ENCODE measurements at places on chromosomes 12 and 14. TPM values are rescaled to one million over a fixed set of nuclear protein-coding genes. Genes with fewer than 3 reads are reported as not detected.

Gene HOXC6
- polyA plus RNA-seq, result 36.6 TPM

Gene KRT79
- not detected for polyA plus RNA-seq

Gene LRRK2
- polyA plus RNA-seq, result 28.5 TPM

Gene DENND5B
- 34.2 TPM for polyA plus RNA-seq

Gene RND1
- polyA plus RNA-seq, result 2.8 TPM

Gene MYH6
- polyA plus RNA-seq, result 0.20 TPM

Gene KIAA0586
- polyA plus RNA-seq, result 24.3 TPM

GRCh38 chr14:22821193-22822015 lies 6.2 kb upstream of the SLC7A7 start:
- no peak for DNase-seq

GRCh38 chr12:42779186-42779859 lies 189.8 kb upstream of the PRICKLE1 start:
- DNase-seq, result no peak

DNA sequence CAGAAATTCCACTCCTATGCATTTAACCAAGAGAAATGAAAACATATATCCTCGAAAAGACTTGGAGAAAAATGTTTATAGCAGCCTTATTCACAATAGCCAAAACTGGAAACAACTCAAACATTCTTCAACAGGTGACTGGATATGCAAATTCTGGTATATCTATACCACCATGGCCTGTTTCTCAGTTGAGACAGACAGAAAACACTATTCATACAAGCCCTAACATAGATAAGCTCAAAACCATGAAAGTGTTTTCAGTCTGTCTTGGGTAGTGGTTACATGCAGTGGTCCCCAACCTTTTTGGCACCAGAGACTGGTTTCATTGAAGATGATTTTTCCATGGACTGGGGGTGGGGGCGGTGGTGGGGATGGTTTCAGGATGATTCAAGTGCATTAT lies 83.8 kb downstream of the SRGAP1 start:
- DNase-seq, result no peak

DNA sequence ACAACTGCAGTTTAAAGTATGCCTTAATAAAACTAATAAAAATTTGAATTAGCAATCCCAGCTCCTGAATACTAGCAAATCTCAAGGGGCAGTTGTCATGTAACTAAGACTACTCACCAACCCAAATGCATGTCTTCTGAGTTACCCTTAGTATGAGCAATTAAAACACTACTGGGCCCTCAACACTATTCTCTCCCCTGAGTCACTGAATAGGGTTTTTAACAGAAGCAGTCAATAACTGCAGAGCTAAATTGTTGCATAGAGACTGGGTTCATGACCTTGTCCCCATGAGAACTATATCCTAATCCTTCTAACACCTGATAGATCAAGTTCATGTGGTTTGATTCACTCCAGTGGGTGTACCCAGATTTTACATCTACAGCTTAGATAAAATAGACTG lies 38.8 kb downstream of the MDM1 start:
- no peak for DNase-seq

DNA sequence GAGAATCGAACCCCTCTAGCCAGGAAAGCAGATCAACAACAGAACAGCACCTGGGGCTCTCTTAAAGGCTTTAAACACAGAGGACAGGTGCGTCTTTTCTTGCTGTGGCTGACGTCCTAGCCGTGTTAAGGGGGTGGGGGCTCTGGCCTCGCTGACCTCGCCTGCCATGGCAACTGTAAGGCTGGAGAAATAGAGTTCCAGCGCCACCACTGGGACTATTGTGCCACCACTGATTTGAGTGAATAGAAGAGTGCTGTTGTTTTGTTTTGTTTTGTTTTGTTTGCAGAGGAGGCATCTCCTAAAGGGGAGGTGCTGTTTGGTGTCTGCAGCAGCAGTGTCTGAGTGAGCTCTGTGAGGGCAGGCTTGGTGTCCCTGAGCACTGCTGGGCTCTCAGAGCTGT lies 34.2 kb upstream of the PRMT8 start:
- no peak for DNase-seq

GRCh38 chr12:89523843-89524540 lies 604 bp downstream of the GALNT4 start:
- no peak for DNase-seq

DNA sequence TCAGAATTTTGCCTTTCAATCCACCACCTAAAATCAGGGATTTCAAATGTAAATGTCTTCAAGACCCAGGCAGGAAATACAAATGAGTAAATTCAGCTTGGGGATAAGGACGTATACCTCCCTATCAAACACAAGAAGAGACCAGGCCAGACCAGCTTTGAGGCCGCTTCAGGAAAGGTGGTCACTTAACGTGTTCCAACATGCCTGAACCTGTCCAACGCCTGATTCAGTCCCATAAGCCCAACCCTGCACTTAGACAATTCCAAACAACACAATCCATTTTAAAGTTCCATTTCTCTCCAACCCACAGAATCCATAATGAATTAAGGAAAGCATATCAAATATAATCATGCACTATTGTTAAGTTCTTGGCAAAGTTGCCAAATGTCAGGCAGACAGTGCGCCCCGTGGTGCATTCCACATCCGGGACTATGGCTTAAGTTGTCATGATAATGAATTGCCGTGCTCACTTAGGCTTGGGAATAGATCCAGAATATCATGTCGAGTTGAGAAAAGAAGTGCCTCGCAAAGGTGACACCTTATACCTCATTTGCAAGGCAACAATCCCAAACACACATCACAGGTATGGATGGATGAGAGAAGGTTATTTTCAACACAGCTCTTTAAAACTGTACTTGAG lies 35.5 kb downstream of the CCDC60 start:
- DNase-seq, result no peak

GRCh38 chr12:132196038-132196872 lies 52.0 kb downstream of the NOC4L start:
- no peak for DNase-seq

DNA sequence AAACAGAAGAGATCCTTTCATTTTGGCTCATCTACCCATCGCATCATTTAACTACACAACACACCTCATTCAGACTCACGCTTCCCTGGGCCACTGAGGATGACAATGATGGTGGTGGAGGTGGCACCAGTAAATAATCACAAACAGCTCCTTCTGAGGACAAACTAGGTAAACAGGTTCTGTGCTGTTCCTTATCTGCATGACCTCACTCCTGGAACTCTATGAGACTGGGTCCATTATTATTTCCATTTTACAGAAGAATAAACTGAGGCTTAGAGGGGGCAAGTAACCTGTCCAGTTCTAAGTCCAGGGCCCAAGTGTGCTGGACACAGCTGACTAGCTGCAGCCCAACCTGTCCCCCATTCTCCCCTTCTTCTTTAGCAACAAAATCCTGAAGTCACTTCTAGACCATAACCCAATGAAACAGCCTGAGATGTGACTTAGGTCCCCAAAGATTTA lies 50.4 kb downstream of the ITPK1 start:
- DNase-seq, result no peak

DNA sequence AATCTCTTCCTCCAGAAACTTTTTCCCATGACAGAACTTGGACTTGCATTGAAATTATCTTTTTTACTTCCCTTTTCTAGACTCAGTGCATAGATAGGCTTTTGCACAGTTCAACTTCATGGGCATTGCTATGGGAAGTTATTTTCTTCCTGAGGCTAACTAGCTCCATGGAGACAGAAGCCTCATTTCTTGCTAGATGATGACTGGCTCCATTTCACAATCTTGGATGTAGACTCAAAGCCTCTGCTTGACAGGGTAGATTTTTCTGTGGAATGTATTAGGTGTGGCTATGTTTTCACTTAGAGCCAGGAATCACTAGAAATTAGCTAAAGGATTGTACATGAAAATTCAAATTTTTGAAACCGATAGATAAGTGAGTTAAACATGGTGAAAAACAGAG lies 884.1 kb upstream of the MGAT4C start:
- DNase-seq, result no peak

DNA sequence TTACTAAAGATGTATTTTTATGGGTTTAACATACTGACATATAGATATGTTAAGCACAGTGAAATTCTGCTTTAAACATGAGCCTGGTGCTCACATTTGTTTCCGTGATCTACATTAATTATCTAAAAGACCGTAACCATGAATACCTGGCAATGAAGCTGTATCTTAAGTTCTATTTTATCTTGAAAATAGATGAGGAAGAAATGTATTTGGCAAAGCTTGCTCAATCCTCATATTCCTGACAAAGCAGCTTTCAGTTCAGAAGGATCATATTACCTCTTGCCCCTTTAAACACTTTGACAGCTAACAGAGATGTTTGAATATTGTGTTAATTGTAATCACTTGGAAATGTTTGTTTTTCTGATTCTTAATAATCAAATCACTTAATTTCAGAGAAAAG lies 9.8 kb downstream of the EPYC start:
- DNase-seq, result no peak

Measured in renal cortex interstitium (tissue), 15 donors.